ENCODE measurements at places on chromosomes 6 and 20.
A peak's percentile ranks its signal among the peaks of the same experiment; 100 is the strongest.

DNA sequence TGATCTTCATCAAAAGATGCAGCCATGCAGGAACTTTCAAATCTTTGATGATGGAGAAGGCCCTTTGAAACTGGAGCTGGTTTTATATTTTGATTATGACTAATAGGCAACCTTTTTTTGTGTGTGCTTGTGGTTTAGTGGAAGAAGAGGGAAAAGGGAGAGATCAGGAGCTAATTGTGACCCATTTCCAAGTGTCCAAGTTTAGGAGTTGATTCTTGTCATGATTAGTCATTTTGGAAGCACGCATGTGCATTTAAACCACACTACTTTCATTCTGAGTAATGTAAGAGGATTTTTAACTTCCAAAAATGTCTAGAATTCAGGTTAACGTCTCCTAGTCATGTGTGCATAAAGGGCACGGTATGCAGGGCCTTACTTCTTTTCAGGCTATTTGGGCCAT, 3.5 kb downstream of the FOXO3 start:
- no peak for DNase-seq

- DNase-seq = no peak
Observed at GRCh38 chr6:107083921-107084320, 31.4 kb downstream of the BEND3 start.

DNA sequence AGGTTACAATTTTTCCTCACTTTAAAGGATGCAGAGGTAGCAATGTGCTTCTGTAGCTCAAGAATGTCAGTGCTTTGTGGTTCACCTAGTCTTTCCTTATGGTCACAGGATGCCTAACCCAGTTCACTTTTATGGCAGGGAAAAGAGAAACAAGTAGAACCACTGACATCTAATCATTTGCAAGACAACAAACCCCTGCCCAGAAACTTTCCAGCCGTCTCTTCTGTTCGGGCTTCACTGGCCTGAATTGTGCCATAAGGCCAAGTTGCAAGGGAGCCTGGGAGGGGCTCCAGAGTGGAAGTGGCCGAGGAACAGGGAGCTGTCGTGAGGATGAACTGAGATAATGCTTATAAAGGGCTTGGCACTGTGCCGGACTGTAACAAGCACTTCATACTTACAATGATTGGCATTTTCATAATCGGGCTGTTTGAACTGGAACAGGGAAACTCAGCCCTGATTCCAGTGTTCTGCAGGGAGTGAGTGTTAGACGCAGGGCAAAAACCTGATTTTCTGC, 212.6 kb downstream of the BCAS1 start:
- no peak for DNase-seq

DNA sequence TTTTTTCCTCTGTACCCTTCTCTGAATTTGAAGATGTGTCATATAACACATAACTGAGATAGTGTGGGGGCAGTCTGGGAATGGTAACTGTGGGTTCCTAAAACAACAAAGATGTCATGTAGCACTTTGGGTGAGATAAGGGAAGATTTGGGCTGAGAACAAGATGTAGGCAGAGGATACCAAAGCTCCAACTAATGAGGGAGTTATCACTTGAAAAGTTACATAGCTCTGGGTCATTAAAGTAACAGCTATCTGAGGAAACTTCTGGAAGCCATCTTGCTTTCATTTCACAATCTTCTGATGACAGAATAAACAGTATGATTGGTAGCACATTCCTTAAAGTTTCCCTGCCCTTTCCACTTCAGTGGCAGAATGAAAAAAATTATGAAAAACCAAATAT, 255.4 kb downstream of the TBX18 start:
- DNase-seq = no peak

GRCh38 chr6:32148289-32149091, 3.2 kb downstream of the PRRT1 start:
- peak; percentile 43 for DNase-seq

DNA sequence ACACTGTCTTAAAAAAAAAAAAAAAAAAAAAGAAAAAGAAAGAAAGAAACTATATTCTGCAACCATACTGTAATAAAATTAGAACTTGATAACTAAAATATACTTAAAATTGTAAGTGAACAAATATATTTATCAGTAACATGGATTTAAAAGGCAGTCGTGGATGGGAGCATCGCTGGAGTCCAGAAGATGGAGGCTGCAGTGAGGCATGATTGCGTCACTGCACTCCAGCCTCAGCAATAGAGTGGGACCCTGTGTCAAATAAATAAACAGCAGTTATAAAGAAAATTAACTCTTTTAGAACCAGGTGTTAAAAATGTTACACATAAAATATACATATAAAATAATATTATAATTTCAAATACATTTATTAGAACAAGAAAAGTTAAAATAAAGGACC, 8.7 kb downstream of the PSMB9 start:
- DNase-seq = no peak
